IPS DF 19.7 (cell line): ENCODE measurements at places on chromosomes 13 and 19.

DNA sequence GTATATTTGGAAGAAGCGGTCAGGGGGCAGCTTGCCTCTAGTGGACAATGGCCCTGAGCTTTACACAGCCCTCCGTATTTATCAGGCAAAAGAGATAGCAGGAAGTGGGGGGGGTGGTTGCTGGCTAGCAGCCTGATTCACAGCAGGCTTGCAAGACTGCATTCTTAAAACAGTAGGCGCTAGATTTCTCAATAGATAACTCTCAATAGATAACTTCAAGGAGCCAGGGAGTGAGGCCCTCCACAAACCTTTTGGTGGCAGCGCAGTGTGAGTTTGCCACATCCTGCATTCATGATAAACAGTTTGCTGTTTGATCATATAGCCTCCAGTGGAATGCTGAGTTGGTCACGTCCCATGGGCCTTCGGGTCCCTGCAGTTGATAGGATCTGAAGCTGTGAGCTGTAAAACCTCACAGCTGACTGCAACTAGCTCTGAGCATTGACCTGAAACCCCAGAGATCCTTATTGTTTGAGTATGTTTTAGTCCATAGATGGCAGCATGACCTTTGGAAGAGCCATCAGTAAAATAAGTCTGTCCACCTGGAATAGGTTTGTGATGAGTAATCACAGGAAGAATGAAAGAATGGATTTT lies 12.2 kb downstream of the FPR3 start:
- DNase-seq, result peak; percentile 48

GRCh38 chr13:105952973-105953290 lies 582.5 kb downstream of the EFNB2 start:
- DNase-seq, result no peak

DNA sequence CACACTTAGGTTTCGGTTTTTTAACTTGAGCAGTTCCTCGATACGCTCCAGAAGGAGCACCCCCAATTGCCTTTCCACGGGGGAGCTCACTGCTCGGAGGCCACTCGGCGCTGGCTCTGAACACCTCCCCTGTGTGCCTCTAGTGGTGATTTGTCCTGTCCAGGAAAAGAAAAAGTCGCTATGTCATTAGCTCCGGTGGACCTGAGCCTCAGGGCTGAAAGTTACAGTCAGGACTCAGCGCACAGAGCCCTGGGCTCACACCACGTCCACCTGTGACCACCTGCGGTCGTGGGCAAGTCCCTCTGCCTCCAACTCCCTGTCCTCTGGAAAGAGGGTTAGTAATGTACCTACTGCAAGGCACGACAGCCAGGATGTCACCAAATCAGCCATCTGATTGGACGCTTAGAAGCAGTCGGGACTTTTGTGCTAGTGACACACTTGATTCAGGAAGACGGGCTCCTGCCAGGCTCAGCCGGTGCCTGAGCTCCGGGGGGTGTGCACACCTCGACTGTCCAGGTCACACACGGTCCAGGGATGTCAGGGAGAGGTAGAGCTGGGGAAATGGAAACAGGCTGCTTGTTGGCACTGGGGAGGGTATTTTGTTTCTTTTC lies 3.9 kb upstream of the TMPRSS9 start:
- DNase-seq, result no peak

DNA sequence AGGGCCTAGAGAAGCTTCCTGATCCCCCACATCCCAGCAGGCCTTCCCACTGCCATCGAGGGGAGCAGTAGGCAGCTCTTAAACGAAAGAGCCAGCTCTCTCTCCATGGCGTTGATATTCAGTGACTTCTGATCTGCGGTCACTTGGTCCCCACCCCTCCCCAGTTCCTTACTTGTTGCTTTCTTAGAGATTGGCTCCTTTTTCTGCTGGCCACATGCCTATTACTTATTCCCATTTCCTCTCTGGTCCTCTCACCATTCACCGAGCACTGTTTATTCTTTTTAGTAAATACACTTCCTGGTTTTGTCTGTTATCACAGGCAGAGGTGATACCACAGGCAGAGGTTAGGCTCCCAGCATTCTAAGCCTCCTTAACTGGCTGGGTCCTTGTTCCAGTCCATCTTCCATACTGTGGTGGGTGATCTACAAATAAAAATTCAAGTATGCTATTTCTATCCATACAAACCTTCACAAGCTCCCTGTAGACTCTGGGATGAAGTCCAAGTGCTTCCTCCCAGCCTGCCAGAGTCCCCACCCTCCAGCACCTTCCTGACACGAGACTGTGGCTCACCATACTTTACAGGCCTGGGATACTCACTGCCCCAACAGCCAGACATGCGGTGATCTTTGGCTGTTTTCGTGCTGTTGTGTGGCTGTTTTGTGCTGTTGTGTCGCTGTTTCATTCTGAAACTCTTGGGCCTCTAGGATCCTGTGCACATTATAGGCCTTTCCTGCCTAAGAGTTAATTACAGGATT lies 315.9 kb downstream of the ATP8A2 start:
- no peak for DNase-seq

- DNase-seq, result no peak
Observed at GRCh38 chr13:29379281-29379680, 216.2 kb downstream of the SLC7A1 start.

DNA sequence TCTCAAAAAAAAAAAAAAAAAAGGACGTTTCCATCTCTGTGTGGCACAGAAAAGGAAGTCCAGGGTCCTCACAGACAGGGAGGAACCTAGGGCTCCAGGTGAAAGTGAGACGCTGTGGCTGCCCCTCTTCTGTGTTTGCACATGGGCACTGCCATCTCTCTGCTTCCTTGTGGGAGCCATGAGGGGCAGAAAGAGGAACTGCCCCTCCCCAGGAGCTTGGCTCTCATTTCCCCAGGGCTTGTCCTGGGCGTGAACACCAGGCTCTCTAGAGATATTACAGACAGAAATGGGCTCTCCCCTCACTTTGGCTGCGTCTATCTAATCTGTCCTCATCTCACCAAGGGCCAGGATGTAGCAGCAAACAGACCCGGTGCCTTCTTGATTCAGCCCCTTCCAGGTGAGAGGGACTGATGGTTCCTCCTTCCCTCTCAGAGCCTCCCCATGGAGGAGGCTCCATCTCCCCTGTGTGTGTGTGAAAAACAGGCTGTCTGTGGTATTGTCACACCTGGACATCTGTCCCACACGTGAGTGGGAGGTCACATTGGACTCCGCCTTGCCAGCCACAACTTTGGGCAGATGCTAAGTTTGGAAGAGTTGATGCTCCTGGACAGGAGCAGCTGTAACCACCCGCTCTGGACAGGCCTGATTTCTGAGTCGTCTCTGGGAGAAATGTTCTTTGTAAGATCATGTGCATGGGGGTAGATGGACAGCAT lies 840 bp upstream of the LILRA4 start:
- no peak for DNase-seq

GRCh38 chr13:44373601-44374347 lies at the start of gene SERP2:
Gene SERP2, plus strand, starts transcription at chr13:44373824. Its CDS starts 202 bp downstream, at chr13:44374026.
- peak; percentile 40 for DNase-seq

- no peak for DNase-seq
Observed at GRCh38 chr13:108680011-108680410, 50.6 kb downstream of the MYO16 start.

GRCh38 chr13:62747629-62748028 lies 1332.0 kb upstream of the PCDH20 start:
- DNase-seq, result no peak

DNA sequence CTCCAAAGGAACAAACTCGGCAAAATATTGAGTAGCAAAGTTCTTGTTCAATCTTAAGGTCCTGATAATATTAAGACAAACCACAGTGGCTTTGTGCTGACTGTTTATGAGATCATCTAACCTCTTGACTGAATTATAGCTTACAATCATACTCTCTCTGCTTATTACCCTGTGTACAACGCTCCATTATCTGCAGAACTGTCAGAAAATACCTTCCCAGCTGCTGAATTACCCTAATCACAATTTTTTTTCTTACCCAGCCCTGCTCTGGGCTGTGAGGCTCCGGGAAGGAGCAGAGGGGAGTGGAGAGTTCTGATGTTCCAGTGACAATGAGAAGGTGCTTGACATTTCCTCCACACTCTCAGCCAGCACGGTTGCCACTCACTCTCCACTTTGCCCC lies 64.8 kb downstream of the DCT start:
- DNase-seq, result no peak

- DNase-seq, result no peak
Observed at GRCh38 chr13:81017513-81018152, 676.7 kb upstream of the SPRY2 start.

GRCh38 chr13:82477436-82477835 lies 1404.8 kb downstream of the SLITRK1 start:
- no peak for DNase-seq

DNA sequence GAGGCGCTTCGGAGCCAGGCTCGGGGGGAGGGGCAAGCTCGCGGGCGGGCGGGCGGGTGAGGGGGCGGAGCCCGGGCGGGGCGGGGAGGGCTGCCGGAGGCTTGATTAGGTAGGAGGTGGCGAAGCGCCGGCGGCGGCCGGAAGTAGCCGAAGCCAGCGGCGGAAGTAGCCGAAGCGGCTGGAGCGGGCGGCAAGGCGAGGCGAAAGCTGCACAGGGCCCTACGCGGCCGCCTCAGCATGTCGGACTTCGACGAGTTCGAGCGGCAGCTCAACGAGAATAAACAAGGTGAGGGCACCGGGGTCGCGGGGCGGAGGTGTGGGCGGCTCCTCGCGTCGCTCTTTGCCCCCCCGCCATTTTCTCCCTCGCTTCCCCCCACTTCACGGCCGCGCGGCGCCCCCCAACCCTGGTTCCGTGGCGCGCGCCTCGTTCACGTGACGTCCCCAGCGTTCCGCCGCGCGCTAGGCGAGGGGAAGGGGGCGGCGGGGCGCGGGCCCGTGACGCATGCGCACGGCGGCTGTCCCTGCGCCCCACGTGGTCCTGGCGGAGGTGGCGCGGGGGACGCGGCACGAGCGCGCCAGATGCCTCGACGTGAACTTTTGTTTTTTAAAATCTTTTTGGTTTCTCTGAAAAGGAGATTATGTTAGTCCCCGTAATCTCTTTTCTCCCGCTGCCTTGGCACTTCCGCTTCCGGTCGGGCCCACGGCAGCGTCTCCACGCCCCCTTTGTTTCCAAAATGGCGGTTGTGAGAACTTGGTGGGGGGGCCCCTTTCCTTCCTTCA lies at the start of gene U2AF2:
Gene U2AF2, plus strand, starts transcription at position 168 of the 780 bp plus-strand sequence. Its CDS starts 70 bp downstream, at position 238.
- no peak for DNase-seq

DNA sequence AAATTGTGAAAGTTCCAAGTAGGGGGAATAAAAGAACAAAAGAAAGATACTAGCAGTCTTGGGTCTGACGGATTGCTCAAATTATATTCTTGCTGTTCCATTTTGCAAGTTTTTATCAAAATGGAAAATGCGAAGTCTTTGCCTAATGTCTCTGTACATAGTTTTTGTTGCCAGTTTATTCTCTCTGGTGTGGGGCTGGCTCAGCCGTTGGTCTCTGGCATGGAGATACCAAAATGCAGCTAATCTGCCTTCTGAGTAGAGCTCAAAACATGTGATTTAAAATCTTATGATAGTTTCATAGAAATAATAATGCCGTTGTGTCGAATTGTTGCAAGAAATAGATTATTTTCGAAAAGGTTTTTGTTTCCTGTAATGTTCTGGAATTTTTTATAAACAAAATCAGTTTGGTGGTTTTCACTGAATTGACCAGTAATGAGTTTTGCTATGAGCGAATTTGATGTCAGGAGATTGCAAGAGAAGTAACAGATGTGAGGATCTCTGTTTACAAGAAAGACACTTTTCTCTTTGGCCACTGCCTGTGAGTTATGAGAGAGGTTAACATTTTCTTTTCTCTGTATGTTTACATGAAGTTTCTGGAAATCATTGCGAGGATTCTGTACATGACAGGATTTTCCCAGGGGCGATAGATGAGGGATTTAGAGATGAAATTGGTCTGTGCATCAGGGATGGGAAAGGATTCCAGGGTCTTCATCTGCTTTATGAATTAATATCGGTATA lies 147.0 kb downstream of the DCT start:
- no peak for DNase-seq

- no peak for DNase-seq
Observed at GRCh38 chr13:70666883-70667556, 558.8 kb upstream of the KLHL1 start.

GRCh38 chr13:24167666-24168391 lies 7.3 kb downstream of the SPATA13 start:
- DNase-seq, result no peak

DNA sequence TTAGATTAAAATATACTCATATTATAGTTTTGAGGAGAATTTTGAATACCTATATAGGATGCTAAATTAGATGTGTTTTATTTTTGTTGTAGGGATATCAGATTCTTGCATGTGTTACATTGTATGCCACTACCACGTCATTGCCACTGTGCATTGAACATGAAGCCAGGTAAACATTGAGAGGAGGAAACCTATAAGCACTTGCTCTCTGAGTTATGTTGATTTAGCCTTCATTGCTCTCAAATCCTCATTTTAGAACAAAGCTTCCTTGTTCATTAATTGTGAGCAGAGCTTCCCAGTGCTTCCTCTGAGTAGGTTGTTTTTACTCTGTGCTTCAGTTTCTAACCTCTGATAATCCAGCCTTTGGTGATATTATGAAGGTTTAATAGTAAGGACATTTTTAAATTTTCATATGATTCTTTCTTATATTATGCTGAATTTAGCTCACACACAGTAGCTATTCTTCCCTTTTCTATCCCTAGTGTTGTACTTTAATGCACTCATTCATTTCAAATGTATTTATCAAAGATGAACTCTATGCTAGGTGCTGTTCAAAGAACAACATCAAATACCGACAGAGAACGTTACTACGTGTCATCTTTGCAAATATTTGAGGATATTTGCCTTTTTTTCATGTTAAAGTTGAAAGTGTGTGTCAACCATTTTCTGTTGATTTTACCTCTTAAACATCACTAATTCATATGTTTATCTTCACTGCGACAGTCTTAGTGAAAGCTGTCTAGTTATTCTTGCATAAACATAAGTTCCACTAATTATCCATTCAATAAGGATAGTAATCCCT lies 1448.0 kb upstream of the MIR17HG start:
- DNase-seq, result no peak

DNA sequence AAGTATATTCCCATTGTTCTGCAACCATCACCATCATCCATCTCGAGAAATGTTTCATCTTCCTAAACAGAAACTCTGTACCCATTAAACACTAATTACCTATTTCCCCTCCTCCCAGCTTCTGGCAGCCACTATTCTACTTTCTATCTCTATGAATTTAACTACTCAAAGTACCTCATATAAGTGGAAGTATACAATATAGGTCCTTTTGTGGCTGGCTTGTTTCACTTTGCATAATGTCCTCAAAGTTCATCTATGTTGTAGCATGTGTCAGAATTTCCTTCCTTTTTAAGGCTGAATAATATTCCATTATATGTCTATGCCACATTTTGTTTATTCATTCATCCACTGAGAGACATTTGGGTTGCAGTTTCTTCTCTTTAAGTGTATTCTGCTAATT lies 159.4 kb downstream of the KCNRG start:
- DNase-seq, result no peak

DNA sequence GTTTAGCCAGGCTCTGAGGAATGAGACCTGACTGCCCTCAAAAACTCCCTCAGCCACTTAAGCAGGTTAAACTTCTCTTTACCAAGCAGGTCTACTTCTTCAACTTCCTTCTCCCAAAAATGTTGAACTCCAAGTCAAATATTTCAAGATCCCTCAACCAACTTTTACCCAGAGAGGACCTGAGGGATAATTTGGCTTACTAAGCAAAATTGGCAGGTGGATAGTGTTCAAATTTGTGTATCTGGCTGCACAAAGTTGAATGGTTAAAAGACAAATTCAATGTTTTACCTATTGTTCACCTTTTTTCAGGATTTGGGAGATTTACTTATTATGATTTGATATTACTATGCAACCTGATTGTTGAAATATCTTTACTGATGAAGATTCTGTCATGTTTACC lies 293.0 kb upstream of the SOX21 start:
- no peak for DNase-seq
